CD4-positive, alpha-beta memory T cell (primary cell): ENCODE measurements at places on chromosomes 4 and X. TPM values are rescaled to one million over a fixed set of nuclear protein-coding genes. Genes with fewer than 3 reads are reported as not detected.

DDX53 gene
- not detected for total RNA-seq

- no peaks in the 10 kb centered on the region for H3K4me1 ChIP-seq
- H3K36me3 ChIP-seq = no peaks in the 10 kb centered on the region
- H3K4me3 ChIP-seq = no peak overlapping the region
- H3K27ac ChIP-seq = no peak overlapping the region
- H3K27me3 ChIP-seq = no peaks in the 10 kb centered on the region
- DNase-seq = no peak
Measured at GRCh38 chrX:150162141-150162540, 201.0 kb upstream of the MAMLD1 start.

GRCh38 chrX:135480076-135480475 lies 40.4 kb upstream of the INTS6L start:
- H3K4me1 ChIP-seq = no peaks in the 10 kb centered on the region
- H3K36me3 ChIP-seq = no peaks in the 10 kb centered on the region
- no peaks in the 10 kb centered on the region for H3K27me3 ChIP-seq
- H3K27ac ChIP-seq = no peak overlapping the region
- no peak for DNase-seq

ANXA3 gene
- not detected for total RNA-seq

DNA sequence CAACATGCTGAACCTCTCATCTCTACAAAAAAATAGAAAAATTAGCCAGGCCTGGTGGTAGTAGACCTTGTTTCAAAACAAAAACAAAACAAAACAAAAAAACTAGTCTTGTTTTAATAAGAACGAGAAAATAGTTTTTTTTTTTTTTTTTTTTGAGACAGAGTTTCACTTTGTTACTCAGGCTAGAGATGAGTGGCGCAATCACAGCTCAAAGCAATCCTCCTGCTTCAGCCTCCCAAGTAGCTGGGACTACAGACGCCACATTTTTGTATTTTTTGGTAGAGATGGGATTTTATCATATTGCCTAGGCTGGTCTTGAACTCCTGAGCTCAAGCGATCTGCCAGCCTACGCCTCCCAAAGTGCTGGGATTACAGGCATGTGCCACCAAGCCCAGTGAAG lies 47.7 kb upstream of the UGDH start:
- H3K4me3 ChIP-seq = no peak overlapping the region
- no peaks in the 10 kb centered on the region for H3K4me1 ChIP-seq
- H3K36me3 ChIP-seq = no peaks in the 10 kb centered on the region
- H3K27ac ChIP-seq = no peak overlapping the region
- no peak for DNase-seq

DNA sequence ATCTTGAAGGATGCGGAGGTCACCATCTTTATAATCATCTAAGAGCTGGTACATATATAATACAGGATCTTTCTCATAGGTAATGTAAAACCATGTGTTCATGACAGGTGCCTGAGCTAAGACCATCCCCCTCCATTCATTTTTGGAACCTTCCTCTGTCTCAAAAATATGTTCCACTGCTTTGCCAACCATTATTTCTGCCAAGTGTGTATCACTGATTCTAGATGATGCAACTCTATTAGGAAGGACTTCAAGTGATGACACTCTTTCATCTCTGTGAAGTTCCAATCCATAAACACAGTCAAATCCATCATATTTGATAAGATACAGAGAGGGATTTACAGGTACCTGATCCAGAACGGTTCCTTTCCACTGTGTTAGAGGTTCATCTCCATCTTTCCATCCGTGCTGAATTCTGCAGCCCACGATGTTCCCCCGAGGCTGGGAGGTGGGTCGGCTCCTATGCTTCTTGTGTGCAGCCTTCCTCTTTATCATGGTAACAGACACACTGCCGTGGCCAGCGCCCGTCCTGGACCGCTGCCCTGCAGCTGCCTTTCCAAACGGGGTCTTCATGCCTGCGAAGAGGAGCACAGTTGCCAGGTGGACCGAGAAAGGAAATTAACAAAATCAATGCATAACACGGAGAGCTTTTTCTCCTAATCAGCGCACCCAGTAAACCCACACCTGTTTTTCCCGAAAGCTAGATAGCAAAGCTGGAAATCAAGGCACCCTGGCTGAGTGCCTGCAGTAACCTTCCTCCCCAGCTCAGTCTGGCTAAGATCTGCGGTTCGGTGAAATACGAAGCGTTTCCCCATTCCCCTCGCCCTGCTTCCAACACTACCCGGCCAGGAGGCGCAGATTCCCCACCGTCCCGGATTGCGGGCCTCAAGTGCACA lies 718 bp downstream of the SPIN3 start:
- H3K27me3 ChIP-seq = no peaks in the 10 kb centered on the region
- no peak for DNase-seq
- H3K4me3 ChIP-seq = peak overlapping the region; percentile 58
- H3K4me1 ChIP-seq = peaks cover 33% of the 10 kb centered on the region
- no peaks in the 10 kb centered on the region for H3K36me3 ChIP-seq
- H3K27ac ChIP-seq = peak overlapping the region; percentile 47

GPR119 gene
- not detected for total RNA-seq

ZDHHC15 gene
- 0.47 TPM for total RNA-seq

GRCh38 chr4:4481399-4481994 lies 60.4 kb downstream of the STX18 start:
- H3K27ac ChIP-seq = no peak overlapping the region
- H3K27me3 ChIP-seq = no peaks in the 10 kb centered on the region
- no peaks in the 10 kb centered on the region for H3K4me1 ChIP-seq
- no peaks in the 10 kb centered on the region for H3K36me3 ChIP-seq
